ENCODE measurements at places on chromosomes 4 and X.

DNA sequence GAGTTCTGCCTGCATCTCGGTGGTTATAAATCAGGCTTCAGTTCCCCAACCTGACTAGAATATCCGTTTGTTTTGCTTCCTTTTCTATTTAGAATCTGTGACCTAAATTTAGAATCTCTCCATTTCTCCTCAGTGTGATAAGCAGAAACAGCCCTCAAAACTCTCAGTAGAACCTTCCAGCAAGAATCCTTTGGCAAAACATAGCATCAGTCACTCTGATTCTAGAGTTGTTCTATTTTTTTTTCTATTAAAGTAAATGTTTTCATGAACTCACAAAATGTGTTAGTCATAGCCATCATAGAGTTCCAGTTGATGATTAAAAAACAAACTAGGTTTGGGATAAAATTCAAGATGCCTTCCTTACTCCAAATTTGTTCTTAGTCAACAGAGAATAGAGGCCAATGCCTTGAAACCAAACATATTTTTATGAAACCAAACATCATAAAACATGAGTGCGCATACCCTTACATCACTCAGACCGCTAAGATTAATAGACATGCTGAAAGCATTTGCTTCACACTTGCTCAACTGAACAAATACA, 13.2 kb upstream of the C1QTNF7 start:
- H3K4me1 ChIP-seq: peaks cover 22% of the 10 kb centered on the region
- no peaks in the 10 kb centered on the region for H3K36me3 ChIP-seq
- no peak overlapping the region for H3K27ac ChIP-seq
- no peak overlapping the region for H3K4me3 ChIP-seq
- no peak for DNase-seq
- no peaks in the 10 kb centered on the region for H3K27me3 ChIP-seq

- H3K27me3 ChIP-seq: no peaks in the 10 kb centered on the region
- H3K4me1 ChIP-seq: no peaks in the 10 kb centered on the region
- no peak overlapping the region for H3K4me3 ChIP-seq
- no peaks in the 10 kb centered on the region for H3K36me3 ChIP-seq
Observed at GRCh38 chrX:40260146-40260747, 162.5 kb upstream of the BCOR start.

GRCh38 chr4:31947101-31947500, 1226.9 kb downstream of the PCDH7 start:
- H3K4me3 ChIP-seq: no peak overlapping the region
- no peaks in the 10 kb centered on the region for H3K36me3 ChIP-seq
- H3K27me3 ChIP-seq: no peaks in the 10 kb centered on the region
- H3K27ac ChIP-seq: no peak overlapping the region
- no peak for DNase-seq

- no peaks in the 10 kb centered on the region for H3K4me1 ChIP-seq
- no peaks in the 10 kb centered on the region for H3K36me3 ChIP-seq
- H3K4me3 ChIP-seq: no peak overlapping the region
- no peak overlapping the region for H3K27ac ChIP-seq
- no peak for DNase-seq
Observed at GRCh38 chr4:169971456-169972015, 54.7 kb downstream of the MFAP3L start.

DNA sequence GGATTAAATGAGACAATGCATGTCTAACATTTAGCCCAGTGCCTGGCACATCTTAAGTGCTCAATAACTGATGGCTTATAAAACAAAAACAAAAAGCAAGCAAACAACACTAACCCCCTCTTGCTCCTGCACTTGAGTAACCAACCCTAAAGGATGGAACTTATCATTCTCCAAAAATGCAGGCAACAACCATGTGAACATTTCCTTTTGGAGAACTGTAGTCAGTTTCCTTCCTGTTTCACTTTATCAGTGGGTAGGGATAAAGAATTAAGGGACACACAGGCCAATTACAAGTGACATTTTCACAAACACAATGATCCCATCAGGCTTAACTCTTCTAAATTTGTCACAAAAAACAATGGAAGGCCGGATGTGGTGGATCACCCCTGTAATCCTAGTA, 30.4 kb downstream of the RPS3A start:
- H3K36me3 ChIP-seq: no peaks in the 10 kb centered on the region
- H3K27ac ChIP-seq: no peak overlapping the region
- H3K27me3 ChIP-seq: no peaks in the 10 kb centered on the region
- no peak for DNase-seq
- no peak overlapping the region for H3K4me3 ChIP-seq

DNA sequence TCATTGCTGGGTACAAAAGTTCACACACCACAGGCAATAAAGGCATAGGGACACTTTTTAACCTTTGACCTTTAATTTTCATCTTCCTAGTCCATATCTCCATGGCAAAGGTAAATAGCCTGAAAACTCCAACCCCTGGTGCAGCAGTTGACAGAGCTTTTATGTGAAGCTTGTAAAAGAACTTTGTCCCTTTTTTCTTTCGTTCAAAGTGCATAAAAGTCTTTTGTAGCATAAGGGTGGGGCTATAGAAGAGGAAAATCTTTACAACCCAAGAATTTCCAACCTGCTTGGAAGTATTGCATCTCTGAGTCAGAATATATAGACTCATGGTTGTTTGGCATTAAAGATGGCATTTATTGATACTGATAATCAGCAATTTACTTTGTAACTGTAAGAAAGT, 20.4 kb downstream of the POF1B start:
- no peak overlapping the region for H3K4me3 ChIP-seq
- H3K27ac ChIP-seq: no peak overlapping the region
- no peak for DNase-seq
- no peaks in the 10 kb centered on the region for H3K36me3 ChIP-seq
- no peaks in the 10 kb centered on the region for H3K4me1 ChIP-seq

DNA sequence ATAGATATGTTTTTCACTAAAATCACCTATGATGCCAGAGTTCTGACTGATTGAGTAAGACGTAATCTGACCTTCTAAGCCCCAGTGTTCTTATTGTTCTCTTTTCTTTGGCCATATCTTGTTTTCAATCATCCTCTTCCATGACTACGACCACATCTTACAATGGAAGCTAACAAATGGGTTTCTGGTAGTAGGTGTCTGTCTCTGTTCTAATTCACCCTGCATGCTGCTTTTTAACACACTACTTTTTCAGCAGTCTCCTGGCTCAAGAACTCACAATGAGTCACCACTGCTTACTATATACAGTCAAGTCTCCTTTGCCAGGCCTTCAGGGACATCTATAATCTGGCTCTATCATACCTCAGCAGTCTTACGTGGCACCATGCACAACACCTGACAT, 146.1 kb downstream of the NEXMIF start:
- no peak overlapping the region for H3K4me3 ChIP-seq
- H3K4me1 ChIP-seq: no peaks in the 10 kb centered on the region
- H3K36me3 ChIP-seq: no peaks in the 10 kb centered on the region
- no peak for DNase-seq
- no peak overlapping the region for H3K27ac ChIP-seq

DNA sequence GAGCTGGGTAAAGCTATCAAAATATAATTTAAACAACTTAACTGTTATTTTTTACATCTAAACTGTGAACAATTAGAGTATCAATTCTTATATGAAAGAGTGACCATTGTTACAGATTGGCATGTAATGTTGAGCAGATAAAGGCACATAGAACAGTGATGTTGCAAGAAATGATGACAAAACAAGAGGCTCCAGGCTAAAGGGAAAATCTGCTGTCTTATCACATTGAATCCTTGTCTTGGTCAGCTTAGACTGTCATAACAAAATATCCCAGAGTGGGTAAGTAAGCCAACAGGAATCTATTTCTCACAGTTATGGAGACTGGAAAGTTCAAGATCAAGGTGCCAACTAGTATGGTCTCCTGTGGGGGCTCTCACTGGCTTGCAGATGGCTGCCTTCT, 154.1 kb upstream of the PPP3CA start:
- H3K27me3 ChIP-seq: no peaks in the 10 kb centered on the region
- H3K27ac ChIP-seq: no peak overlapping the region
- no peak overlapping the region for H3K4me3 ChIP-seq
- H3K4me1 ChIP-seq: no peaks in the 10 kb centered on the region
- H3K36me3 ChIP-seq: no peaks in the 10 kb centered on the region

DNA sequence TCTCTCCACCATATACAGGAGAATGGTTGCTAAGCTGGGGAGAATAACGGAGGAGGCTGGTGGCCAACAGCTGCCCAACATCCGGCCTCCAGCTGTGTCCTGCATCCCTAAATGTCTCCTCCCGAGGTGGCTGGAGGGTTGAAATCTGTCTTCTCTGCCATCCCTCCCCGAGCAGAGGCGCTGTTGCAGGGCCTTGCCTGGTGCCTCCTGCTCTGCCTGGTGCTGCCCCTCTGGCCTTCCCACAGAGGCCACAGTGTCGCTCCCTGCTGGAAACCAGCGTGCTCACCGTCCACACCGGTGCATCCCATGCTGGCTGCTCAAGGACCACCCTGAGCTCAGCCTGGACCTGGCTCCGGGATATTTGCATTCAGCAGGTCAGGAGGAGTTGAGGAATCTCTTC, 115.2 kb downstream of the ENPP6 start:
- no peak overlapping the region for H3K4me3 ChIP-seq
- no peaks in the 10 kb centered on the region for H3K4me1 ChIP-seq
- no peaks in the 10 kb centered on the region for H3K27me3 ChIP-seq
- no peak for DNase-seq
- no peaks in the 10 kb centered on the region for H3K36me3 ChIP-seq
- H3K27ac ChIP-seq: no peak overlapping the region

GRCh38 chr4:139745111-139745639, 79.6 kb downstream of the MGST2 start:
- H3K27me3 ChIP-seq: no peaks in the 10 kb centered on the region
- H3K27ac ChIP-seq: no peak overlapping the region
- H3K4me1 ChIP-seq: no peaks in the 10 kb centered on the region
- H3K36me3 ChIP-seq: no peaks in the 10 kb centered on the region

DNA sequence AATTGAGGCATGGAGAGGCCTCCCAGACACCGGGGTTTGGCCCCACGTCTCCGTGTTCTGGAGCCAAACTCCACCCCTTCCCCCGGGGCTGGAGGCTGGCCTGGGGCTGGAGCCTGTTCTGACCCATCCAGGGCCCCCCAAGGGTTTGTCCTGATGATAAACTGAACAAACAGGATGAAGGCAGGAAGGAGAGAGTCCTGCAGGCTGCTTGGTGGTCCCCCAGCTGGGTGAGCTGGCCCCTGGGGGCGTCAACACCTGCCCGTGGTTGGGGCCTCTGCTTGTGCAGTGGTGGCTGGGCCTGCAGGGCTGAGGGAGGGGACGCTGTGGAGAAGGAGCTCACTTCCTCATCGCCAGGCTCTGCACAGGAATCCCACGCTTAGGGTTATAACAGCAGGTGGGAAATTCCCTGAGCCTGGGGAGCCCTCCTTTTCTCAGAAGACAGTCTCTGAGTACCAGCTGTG, 2.3 kb downstream of the SH3TC1 start:
- no peak overlapping the region for H3K27ac ChIP-seq
- H3K36me3 ChIP-seq: peaks cover 6% of the 10 kb centered on the region
- no peaks in the 10 kb centered on the region for H3K27me3 ChIP-seq
- peak overlapping the region; percentile 70 for H3K4me3 ChIP-seq
- peak; percentile 9 for DNase-seq

GRCh38 chr4:3207531-3208037, 41.4 kb upstream of the MSANTD1 start:
- H3K27me3 ChIP-seq: no peaks in the 10 kb centered on the region
- peaks cover 63% of the 10 kb centered on the region for H3K36me3 ChIP-seq
- peaks cover 13% of the 10 kb centered on the region for H3K4me1 ChIP-seq
- H3K27ac ChIP-seq: no peak overlapping the region
- no peak overlapping the region for H3K4me3 ChIP-seq
